ENCODE measurements at places on chromosomes 4 and X. TPM values are rescaled to one million over a fixed set of nuclear protein-coding genes. Genes with fewer than 3 reads are reported as not detected.

Gene P2RY10
- not detected for total RNA-seq

Gene MANBA
- total RNA-seq, result 37.5 TPM

Gene DGKK
- 2.9 TPM for total RNA-seq

Gene FRG2
- total RNA-seq, result not detected

Gene KCTD8
- total RNA-seq, result 3.6 TPM

Gene LGI2
- total RNA-seq, result 8.3 TPM

Gene UGT8
- 30.7 TPM for total RNA-seq

Gene ATP2B3
- total RNA-seq, result 0.32 TPM

Gene CD99L2
- total RNA-seq, result 9.6 TPM

DNA sequence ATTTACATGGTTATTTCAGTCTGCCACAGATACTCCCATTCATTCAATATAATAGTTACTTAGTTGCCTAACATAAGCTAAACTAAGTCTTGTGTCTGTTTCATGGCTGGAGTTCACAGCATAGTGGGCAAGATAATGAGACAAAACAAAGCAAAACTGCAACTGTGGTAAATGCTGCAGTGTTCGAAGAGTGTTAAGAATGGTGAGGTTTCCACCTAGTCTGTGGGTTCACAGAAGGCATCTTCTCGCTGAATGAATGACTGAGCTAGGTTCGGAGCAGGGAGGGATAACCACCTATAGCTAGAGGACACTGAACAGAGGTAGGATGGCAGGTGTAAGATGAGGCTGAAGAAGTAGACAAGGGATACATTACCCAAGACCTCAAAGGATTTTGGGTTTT lies 171.0 kb downstream of the FBXW7 start:
- DNase-seq, result no peak

- no peak for DNase-seq
Observed at GRCh38 chrX:108297290-108297689, 140.9 kb downstream of the COL4A6 start.

DNA sequence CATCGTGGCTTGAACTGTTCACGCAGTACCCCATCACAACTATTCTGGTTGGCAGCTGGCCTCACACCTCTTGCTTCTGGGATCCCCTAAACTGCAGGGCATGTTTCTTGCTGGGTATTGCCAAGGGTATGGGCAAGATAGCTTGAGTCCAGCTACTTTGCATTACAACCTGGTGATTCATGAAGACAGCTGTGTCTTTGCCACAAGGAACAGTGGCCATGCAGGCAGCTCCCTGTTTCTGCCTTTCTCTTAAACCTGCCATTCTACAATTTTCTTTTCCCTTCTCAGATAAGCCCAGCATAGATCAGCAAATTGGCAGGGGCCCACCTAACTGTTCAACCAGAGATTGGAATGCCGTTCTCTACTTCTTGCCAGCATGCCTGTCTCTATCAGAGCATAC lies 42.8 kb downstream of the TENM3 start:
- no peak for DNase-seq

DNA sequence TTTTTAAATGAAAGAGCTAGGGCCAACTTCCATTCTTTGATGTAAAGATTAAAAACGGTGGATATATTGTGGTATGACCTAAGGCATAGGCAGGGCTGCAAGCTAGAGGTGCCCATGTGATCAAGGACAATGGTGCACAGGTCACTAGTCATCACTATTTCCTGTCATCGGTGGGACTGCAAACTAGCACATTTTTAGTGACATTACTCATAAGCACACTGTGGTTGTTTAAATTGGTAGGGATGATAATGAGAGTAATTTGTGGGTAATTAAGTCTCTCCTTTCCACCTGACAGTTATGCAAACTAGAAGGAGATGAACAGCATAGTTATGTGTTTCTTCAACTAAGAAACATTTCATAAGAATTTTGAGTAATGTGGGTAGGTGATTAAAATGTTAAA lies 85.4 kb downstream of the GPRIN3 start:
- no peak for DNase-seq

- no peak for DNase-seq
Observed at GRCh38 chr4:185734214-185734613, 77.8 kb downstream of the SORBS2 start.

DNA sequence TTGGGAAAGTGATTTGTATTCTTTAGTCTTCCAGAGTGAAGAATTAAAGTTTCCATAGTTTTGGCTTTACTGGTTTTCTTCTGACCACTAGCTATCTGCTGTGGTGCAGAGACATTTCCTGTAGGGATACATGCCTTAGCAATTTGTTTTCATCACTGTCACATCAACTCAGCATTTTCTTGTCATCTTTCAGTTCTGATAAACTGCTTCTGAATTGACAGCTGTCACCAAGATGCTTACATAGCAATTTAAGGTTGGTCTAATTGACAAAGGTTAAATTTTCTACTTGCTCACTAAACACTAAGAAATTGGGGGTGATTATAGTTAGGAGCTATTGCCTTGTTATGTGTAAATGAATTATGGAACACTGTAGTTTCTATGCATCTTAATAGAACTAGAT lies 232.5 kb downstream of the TEX13A start:
- no peak for DNase-seq

DNA sequence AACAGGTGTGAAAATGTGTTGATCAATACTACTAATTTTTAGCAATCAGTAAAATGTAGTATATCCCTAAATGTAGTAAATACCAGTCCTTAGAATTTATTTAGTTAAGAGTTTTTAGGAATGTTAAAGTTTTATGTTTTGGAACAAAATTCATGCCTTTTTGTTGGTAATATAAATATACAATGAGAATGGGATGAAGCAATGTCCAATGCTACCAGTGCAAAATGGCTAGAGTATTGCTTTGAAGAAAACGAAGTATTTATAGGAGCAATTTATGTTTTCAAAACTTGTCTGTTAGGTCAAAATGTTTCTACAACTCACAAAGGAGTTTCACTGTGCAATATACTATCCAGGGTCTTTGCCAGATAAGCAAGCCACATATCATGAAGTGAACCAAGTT lies 851.5 kb downstream of the PCDH18 start:
- DNase-seq, result no peak

DNA sequence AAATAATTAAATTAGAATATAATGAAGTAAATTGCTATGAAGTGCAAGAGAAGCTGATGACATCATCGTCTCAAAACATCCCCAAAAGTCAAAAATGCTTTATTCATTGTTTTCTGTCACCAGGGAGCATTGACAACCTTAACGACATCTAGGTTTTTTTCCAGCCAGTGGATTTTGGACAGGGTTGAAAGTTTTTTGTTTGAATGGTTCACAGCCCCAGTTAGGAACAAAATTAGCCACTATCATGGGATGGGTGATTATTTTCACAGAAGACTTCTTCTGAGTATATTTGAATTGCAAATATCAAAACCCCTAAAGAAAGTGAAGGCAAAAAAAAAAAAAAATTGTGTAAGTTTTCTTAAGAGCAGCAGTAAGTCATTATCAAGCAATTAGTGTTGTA lies 826.1 kb downstream of the STPG2 start:
- DNase-seq, result no peak

DNA sequence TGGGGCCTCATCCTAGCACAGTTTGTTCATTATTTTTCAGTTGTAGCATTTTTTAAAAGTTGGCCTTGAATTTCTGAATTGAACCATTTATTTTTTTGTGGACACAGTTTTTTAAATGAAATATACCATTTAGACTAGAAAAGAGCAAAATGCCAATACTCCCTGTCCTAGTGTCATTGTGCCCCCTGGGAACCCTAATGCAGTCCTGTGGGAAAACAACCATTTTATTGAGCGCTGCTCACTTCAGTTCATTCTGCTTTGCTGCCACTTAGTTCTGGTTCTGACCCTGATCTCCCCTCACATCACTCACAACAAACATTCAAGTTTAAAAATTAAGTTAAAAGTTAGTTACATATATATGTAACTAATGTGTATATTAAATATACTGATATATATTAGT lies 5.4 kb downstream of the NFKB1 start:
- no peak for DNase-seq
